ENCODE measurements at places on chromosomes 2 and 18.

DNA sequence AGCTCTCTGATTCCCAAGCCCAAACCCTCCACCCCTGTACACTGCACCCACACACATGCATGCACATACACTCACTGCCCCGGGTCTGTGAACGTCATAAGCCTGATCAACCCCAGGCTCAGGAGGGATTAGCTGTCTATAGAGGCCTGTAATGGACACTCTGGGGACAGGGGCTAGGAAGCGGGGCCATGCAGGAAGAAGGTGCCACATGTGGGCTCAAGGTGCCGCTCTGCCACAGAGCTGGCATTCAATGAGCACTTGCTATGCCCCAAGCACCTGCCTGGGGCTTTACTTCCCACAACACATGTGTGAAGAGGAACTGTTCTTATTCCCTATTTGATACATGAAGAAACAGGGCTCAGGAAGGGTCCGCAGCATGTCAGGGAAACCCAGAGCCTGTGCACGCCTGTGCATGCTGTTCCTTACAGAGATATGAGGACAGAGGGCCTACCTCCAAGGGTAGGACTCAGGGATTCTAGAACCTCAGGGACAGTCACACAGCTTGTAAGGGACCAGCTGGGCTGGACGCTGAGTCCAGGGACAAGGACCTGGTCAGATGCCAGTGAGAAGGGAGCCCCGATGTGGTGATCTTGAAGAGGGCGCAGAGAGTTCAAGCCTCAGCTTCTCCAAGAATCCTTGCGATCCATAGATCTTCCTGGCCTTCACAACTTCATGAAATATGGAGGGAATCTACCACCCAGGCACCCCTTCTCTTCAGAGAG is 5.0 kb downstream of the BIN1 start:
- no peak for DNase-seq

GRCh38 chr2:166614029-166614428 is 120.0 kb upstream of the SCN7A start:
- DNase-seq: no peak

DNA sequence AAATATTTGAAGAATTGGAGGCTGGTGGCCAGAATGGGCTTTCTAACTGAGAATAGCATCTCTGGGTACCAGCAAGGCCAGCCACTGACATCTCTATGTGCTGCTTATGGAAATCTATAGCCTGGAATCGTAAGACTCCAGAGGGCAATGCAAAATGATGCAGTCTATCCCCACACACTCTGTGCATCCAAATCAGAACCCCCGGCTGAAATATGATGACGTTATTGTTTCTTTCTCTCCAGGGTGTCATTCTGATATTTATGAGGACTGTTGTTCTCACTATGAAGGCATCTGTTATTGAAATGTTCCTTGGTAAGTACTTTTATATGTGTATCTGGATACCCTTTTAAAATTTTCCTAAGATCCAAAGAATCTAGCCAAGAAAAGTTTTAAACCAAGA is 19.6 kb downstream of the VIT start:
- no peak for DNase-seq

DNA sequence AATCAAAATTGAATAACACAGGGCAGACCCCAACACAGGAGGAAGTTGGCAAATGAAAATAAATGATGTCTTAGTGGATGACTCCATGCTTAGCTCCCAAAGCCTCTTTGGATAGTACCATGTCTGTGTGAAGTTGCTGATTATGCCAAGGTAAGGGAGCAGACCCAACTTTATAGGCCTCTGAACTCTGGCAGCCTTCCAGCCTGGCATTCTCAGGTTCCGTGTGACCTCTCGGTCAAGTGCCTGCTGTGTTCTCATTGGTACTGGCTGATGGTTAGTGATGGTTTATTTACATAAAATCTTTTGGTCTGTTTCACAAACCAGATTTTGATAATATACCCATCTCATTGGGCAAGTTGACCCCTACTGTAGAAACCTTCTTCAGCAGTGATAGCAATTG is 112.2 kb upstream of the TTC39C start:
- no peak for DNase-seq

DNA sequence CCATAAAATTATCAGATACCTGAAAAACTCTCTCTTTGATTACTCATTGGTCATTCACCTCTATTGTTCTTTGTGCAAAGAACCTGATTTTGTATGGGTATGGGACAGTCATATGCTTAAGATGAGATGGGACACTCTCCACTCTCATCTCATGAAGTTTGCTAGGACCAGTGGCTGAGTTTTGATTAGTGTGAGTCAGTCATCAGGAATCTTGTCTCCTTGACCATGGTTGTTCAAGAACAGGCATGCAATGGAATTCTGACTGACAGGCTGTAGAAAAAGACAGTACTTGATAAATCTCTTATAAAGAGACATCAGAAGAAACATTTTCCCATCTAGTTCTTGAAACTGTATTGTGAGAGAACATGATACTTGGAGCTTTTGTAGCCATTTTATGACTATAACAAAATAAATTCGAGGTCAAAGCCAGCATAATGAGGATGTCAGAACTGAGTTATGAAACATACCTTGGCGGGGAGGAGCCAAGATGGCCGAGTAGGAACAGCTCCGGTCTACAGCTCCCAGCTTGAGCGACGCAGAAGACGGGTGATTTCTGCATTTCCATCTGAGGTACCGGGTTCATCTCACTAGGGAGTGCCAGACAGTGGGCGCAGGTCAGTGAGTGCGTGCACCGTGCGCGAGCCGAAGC is 367.0 kb downstream of the NR4A2 start:
- DNase-seq: no peak
